ENCODE measurements at places on chromosomes 5 and 9.

GRCh38 chr5:54908774-54909525 lies 76.4 kb downstream of the ESM1 start:
- DNase-seq: peak; percentile 17

DNA sequence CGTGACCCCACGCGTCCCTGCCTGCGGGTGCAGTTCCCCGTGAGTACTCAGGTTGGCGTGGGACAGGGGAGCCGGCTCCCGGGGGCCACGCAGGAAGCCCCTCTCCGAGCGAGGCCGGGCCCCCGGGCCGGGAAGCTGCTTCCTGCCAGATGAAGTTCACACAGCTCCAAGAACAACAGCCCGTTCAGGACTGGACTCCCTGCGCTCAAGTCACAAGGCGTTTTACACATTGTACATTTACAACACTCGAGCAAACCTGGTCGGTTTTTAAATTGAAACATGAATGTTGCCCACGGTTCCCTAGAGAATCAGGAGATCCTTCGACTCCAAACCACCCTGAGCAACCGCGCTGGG lies 22.4 kb downstream of the SLC9A3 start:
- no peak for DNase-seq

DNA sequence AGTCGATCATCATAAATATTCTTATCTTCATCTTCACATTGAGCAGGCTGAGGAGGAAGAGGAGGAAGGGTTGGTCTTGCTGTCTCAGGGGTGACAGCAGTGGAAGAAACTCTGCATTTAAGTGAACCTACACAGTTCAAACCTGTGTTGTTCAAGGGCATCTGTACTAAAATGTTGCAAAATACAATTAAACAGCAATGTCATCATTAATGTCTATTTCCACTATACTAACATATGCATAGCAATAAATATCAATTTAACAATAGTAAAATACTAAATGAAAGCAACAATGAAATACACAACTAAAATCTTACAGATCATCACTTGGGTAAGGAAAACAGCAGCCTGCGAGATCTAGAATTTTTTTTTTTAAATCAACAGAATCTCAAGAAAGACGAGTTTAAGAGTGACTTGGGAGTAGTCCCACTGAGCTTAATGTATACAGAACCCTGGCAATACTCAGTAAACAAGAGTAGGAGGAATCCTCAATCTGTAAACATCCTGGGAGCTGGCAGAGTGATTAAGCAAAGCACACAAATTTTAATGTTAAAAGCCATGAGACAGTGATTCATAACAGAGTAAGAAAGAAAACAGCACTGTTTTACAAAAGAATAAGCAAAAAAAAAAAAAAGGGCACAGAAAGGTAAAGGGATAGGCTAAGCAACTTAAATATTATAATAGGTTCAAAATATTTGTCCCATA lies 10.0 kb downstream of the HOMER1 start:
- DNase-seq: peak; percentile 76

DNA sequence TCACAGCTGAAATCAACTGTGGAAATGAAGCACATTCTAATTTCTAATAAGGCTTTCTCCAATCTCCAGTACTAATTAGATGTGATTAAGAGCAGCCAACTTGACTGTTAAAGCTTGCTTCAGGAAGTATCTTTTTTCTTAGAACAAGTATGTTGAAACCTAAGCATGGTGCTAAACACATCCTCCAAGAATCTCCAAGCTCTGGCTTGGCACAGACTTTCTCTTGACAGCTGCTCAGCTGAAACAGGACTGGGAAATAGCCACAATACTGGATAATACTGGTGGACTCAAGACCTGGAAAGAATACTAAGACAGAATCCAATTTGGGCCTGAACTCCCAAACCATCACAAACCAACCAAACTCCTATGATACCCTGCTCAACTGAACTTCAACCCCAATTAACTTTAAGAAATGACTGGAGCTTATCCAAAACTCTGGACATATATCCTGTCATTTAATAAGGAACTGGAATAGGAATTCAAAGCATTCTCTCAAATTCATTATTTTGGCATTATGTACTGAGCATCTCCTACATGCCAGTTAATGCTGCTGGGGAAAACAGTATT lies 16.2 kb downstream of the PRKAA1 start:
- DNase-seq: no peak

GRCh38 chr9:126373241-126373640 lies 46.6 kb downstream of the MVB12B start:
- DNase-seq: peak; percentile 71

DNA sequence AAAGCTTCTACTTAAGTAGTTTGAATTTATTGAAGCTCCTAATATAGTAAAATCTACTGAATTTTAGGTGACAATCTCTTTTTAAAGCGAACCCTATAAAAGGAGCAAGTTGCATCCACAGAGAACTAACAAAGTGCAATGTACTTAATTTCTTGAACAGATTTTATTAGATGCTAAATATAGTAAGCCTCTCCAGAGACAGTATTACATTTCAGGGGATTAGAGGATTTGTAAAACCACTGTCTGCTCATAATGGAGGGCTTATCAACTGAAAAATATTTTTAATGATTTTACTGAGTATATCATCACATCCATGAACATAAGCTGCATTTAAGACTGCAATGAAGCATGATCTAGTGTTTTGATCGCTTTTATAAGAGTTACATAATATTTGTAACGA lies 230.0 kb upstream of the EFNA5 start:
- DNase-seq: no peak

GRCh38 chr5:173659423-173659822 lies 43.0 kb upstream of the BOD1 start:
- DNase-seq: no peak

Data from ELR (cell line).